ENCODE measurements at places on chromosomes 16 and 17.

- DNase-seq, result no peak
Measured at GRCh38 chr16:58462997-58463941, 36.7 kb upstream of the NDRG4 start.

GRCh38 chr17:72030067-72030899 is 90.5 kb upstream of the SOX9 start:
- DNase-seq, result peak; percentile 28

- no peak for DNase-seq
Measured at GRCh38 chr16:77989846-77990245, 32.5 kb upstream of the CLEC3A start.

GRCh38 chr17:76356803-76357456 is 3.2 kb upstream of the PRPSAP1 start:
- no peak for DNase-seq

DNA sequence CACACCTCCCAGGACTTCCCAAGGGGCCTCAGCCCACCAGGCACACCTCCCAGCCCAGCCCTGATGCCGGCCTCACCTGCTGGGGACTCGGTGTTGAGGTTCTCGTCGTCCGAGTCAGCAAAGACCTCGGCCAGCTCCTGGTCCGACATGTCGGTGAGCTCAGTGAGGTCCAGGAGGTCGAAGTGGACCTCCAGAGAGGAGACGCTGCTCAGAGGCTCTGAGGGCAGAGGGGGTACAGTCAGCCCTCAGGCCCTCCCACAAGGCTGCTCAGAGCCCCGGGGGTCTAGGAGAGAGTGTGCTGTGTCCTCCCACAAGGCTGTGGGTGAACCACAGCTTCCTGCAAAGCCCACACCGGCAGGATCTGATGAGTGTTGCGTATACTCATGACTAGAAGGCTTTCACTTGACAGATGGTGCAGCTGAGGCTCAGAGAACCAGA is 10.5 kb downstream of the DBNDD1 start:
- DNase-seq, result no peak
